ENCODE measurements at places on chromosomes 6 and 20.

- no peak for DNase-seq
- H3K4me1 ChIP-seq = peaks cover 44% of the 10 kb centered on the region
- H3K4me3 ChIP-seq = no peak overlapping the region
- H3K27me3 ChIP-seq = no peaks in the 10 kb centered on the region
- H3K36me3 ChIP-seq = no peaks in the 10 kb centered on the region
These were observed 12.1 kb upstream of the TENT5A start for GRCh38 chr6:81764531-81764930.

- no peaks in the 10 kb centered on the region for H3K36me3 ChIP-seq
- no peak overlapping the region for H3K4me3 ChIP-seq
- H3K4me1 ChIP-seq = no peaks in the 10 kb centered on the region
These were observed 39.8 kb upstream of the MMS22L start for GRCh38 chr6:97322811-97323210.

- no peak overlapping the region for H3K4me3 ChIP-seq
- no peak overlapping the region for H3K27ac ChIP-seq
- no peaks in the 10 kb centered on the region for H3K27me3 ChIP-seq
- peak; percentile 70 for DNase-seq
- peaks cover 12% of the 10 kb centered on the region for H3K4me1 ChIP-seq
These were observed 54.9 kb downstream of the TAF4 start for GRCh38 chr20:62010551-62011402.

GRCh38 chr20:50286609-50287008 lies 96.0 kb downstream of the CEBPB start:
- no peak for DNase-seq
- H3K27me3 ChIP-seq = peaks cover 1% of the 10 kb centered on the region
- H3K36me3 ChIP-seq = no peaks in the 10 kb centered on the region
- H3K4me3 ChIP-seq = no peak overlapping the region
- H3K27ac ChIP-seq = peak overlapping the region; percentile 92
- peaks cover 25% of the 10 kb centered on the region for H3K4me1 ChIP-seq

GRCh38 chr6:125154761-125155135 lies 1.2 kb downstream of the TPD52L1 start:
- H3K36me3 ChIP-seq = peaks cover 12% of the 10 kb centered on the region
- H3K4me3 ChIP-seq = peak overlapping the region; percentile 95
- H3K27me3 ChIP-seq = no peaks in the 10 kb centered on the region
- peaks cover 39% of the 10 kb centered on the region for H3K4me1 ChIP-seq
- peak overlapping the region; percentile 94 for H3K27ac ChIP-seq
- DNase-seq = no peak

GRCh38 chr6:41967312-41968287 lies 26.0 kb upstream of the CCND3 start:
- peaks cover 11% of the 10 kb centered on the region for H3K4me1 ChIP-seq
- no peaks in the 10 kb centered on the region for H3K27me3 ChIP-seq
- peak overlapping the region; percentile 77 for H3K27ac ChIP-seq

DNA sequence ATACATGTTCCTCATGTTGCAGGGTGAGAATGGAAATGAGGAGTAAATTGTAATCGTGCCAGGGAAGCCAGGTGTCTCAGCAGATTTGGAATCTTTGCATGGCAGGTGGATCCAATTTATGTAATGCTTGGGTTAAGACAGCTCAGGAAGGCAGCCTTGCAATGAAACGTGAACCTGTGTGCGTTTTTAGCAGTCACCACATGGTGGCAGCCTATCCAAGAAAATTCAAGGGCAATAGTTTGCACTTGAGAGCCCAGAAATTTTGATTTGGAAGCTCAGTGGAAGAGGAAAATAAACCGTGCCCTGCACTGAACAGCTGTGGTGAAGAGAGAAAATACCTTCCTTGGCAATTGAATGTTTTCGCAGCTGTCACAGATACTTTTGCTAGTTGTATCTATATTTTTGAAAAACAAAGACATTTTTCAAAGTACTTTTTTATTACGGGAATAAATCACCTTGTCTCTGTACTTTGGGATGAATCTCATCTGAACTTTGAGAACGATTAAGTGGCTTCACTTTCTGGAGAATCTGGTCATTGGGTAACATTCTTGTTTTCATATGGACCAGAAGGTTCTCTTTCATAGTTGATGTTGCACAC lies 26.5 kb downstream of the MTHFD1L start:
- peak; percentile 80 for DNase-seq
- H3K4me3 ChIP-seq = no peak overlapping the region
- H3K36me3 ChIP-seq = peaks cover 21% of the 10 kb centered on the region
- H3K27me3 ChIP-seq = no peaks in the 10 kb centered on the region
- no peak overlapping the region for H3K27ac ChIP-seq
- H3K4me1 ChIP-seq = peaks cover 39% of the 10 kb centered on the region

DNA sequence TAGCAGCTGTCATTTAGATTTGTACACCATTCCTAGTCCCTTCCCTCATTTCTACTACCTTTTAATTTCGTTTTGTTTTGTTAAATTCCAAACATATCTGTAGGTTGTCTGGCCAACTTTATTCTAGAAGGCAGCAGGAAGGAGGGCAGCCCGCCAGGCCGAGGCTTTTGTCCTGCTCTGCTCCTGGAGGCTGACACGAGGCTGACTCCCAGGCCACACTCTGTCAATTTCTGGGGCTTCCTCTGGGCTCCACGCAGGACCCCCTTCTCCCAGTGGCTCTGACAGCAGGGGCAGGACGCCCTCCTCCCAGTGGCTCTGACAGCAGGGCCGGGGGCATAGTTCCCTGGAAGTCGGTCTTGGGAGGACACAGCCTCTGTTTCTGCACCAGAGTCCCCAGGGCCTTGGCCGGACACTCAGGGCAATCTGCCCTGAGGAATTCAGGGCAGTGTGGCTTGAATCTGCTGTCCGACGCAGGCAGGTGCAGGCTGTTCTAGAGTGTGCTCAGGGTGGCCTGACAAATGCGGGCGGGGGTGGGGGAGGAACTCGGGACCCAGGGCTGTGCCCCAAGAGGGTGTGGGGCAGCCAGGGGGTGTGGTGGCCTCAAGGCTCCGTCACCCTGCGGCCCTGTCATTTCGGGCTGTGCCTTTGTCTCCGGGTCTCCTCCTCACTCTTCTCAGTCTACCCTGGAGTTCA lies 11.8 kb downstream of the SMOC2 start:
- H3K27ac ChIP-seq = no peak overlapping the region
- DNase-seq = no peak
- H3K4me1 ChIP-seq = peaks cover 43% of the 10 kb centered on the region

DNA sequence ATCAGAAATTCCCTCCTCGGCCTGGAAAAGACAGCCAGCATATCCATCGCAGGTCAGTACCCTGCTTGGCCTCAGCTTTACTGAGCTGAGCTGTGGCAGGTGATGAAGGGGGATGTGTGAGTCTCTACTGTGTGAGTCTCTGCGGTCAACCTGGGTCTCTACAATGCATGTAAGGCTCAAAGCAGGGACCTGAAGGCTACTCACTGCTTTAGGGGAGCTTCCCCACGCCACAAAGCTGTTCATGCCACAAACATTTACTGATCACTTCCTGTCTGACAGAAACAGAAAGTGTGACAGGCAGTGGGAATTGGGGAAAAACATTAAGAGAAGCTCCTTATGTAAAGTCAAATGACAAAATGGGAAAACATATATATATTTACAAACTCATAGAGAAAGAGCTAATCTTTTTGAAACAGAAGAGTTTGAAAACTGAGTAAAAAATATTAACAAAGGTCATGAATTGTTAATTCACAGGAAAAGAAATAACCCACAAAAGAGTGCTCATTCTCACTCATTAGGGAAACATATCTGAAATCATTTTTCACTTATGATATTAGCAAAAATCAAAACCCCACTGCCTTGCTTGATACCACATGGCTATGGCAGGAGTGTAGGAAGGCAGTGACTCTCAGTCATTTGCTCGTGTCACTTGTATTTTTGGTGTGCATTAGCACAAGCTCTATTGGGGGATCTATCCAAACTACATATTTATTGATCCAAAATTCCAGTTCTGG lies 5.8 kb downstream of the BTN3A3 start:
- H3K4me3 ChIP-seq = no peak overlapping the region
- no peak for DNase-seq

- no peak for DNase-seq
- no peak overlapping the region for H3K4me3 ChIP-seq
- H3K4me1 ChIP-seq = peaks cover 41% of the 10 kb centered on the region
- H3K36me3 ChIP-seq = no peaks in the 10 kb centered on the region
These were observed 108.4 kb upstream of the SLC22A23 start for GRCh38 chr6:3565291-3565690.

DNA sequence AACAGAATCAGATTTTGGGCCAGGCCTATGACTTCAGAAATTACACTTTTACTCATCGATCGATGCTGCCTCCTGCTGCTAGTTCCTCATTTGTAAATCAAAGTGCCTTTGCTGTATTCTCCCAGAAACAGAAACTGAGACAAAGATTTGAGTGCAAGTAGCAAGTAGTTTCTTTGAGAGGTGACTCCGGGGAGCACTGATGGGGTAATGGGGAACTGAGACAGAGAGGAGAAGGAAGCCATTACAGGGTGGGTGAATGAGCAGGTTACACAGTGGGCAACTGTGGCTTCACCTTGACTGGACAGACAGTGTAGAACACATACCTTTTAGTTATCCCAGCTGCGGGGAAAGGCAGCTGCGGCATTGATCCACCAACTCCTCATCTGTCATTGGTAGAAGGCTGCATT lies 9.7 kb upstream of the CD40 start:
- H3K4me3 ChIP-seq = no peak overlapping the region
- DNase-seq = no peak
- H3K4me1 ChIP-seq = no peaks in the 10 kb centered on the region

DNA sequence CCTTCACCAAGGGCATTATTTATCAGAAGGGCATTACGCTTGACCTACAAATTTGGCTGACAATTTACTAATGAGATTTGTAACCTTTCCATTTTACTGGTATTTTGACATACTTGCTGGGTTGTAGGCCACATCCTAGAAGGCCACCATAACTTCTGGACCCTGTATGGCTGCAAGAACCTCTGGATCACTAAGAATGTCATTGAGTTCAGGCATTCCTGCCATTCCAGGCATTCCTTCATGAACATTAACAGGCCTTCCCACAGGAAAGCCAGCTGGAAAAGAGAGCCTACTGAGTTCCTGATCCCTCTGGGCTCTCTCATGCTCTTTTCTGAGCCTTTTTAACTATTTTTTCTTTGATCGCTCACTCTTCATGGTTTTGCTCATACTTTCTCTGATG lies 28.4 kb upstream of the SLC35A1 start:
- no peak overlapping the region for H3K4me3 ChIP-seq
- H3K4me1 ChIP-seq = peaks cover 2% of the 10 kb centered on the region
- H3K27me3 ChIP-seq = no peaks in the 10 kb centered on the region
- H3K36me3 ChIP-seq = no peaks in the 10 kb centered on the region

DNA sequence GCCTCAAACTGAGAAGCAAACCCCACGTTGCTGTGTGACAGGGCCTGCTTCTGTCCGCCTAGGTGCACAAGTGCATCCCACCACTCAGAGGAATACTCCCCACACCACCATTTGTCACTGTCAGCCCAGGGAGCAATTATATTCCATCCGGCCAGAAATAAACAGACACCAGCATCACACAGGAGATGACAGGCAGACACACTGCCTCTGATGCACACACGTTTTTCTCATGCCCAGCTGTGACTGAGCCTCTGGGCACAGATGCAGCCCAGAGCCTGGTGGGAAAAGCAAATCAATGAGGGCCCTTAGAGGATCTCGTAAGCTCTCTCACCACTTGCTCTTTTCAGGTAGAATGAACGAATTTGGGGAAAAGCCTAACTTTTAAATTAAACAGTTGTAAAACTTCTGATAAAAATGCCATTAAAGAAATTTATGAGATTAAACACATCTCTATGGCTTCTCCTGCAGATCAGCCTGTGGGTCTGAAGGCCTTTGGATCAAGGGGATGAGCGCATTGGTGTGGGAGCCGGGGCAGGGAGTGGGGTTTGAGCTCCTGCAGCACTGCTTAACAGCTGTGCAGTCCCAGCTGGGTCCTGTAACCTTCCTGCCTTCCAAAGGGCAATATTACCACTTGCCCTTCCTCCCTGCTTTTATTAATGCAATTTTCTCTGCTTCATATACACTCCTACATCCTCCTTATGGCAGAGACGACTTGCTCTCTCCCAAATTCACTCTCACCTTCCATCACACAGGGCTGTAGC lies 624.3 kb downstream of the PTPRT start:
- no peak overlapping the region for H3K4me3 ChIP-seq
- no peak overlapping the region for H3K27ac ChIP-seq
- H3K4me1 ChIP-seq = no peaks in the 10 kb centered on the region
- H3K36me3 ChIP-seq = no peaks in the 10 kb centered on the region
- H3K27me3 ChIP-seq = peaks cover 8% of the 10 kb centered on the region

- no peaks in the 10 kb centered on the region for H3K27me3 ChIP-seq
- no peak for DNase-seq
- peaks cover 11% of the 10 kb centered on the region for H3K4me1 ChIP-seq
These were observed 49.5 kb downstream of the RPS12 start for GRCh38 chr6:132863895-132864294.

DNA sequence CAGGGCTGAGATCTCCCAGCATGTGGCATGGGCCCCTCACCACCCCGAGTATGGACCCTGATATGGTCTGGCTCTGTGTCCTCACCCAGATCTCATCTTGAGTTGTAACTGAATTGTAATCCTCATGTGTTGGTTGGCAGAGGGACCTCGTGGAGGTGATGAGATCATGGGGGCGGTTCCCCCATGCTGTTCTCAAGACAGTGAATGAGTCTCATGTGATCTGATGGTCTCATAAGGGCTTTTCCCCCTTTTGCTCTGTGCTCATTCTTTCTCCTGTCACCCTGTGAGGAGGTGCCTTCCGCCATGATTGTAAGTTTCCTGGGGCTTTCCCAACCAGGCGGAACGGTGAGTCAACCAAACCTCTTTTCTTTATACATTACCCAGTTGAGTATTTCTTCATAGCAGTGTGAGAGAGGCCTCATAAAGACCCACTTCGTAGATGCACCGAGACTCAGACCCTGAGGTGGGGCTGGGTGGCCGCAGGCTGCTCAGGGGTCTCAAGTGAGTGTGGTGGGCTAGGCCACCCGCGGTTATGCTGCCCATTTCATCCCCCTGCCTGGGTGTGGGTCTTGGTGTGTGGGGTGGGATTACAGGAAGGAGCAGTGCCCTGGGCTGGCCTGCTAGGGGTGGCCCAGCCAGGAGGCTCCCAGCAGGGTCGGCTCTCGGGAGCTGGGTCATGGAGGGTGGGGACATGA lies 26.2 kb upstream of the GATA5 start:
- no peak overlapping the region for H3K27ac ChIP-seq
- H3K27me3 ChIP-seq = no peaks in the 10 kb centered on the region
- no peak overlapping the region for H3K4me3 ChIP-seq
- no peaks in the 10 kb centered on the region for H3K36me3 ChIP-seq
- H3K4me1 ChIP-seq = peaks cover 7% of the 10 kb centered on the region
- DNase-seq = no peak

- peak; percentile 84 for DNase-seq
- no peaks in the 10 kb centered on the region for H3K27me3 ChIP-seq
- H3K27ac ChIP-seq = peak overlapping the region; percentile 97
- H3K4me1 ChIP-seq = peaks cover 43% of the 10 kb centered on the region
These were observed 9.3 kb upstream of the LAMA5 start for GRCh38 chr20:62376112-62377063.

DNA sequence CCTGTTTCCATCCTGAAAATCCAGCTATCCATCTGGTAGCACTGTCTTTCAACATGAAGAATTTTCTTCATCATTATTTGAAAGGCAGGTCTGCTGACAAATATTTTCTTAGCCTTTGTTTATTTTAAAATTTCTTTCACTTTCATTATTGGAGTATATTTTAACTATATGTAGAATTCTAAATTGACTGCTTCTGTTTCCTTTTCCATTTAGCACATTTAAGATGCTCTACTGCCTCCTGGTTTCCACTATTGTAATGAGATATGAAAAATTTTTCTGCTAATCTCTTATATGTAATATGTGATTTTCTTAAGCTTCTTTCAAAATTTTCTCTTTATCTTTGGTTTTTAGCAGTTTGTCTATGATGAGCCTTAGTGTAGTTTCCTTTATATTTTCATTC lies 97.3 kb downstream of the TBC1D32 start:
- H3K36me3 ChIP-seq = peaks cover 41% of the 10 kb centered on the region
- no peaks in the 10 kb centered on the region for H3K4me1 ChIP-seq
- DNase-seq = no peak
- H3K27ac ChIP-seq = no peak overlapping the region

Data from mesothelial cell of epicardium (in vitro differentiated cells).